Uterine smooth muscle cell (primary cell): ENCODE measurements at places on chromosomes 11 and 22. TPM values are rescaled to one million over a fixed set of nuclear protein-coding genes. Genes with fewer than 3 reads are reported as not detected.

The MPZL3 gene
- 0.62 and 1.8 TPM in 2 replicates for total RNA-seq

The PHLDB1 gene
- 50.1 and 58.6 TPM in 2 replicates for total RNA-seq

The FOLR2 gene
- not detected in 2 replicates for total RNA-seq

The NCAM1 gene
- 32.4 and 35.1 TPM in 2 replicates for total RNA-seq

The DAGLA gene
- 3.5 and 3.8 TPM in 2 replicates for total RNA-seq

The TPBGL gene
- total RNA-seq, result 0.11 TPM in 1 of 2 replicates, not detected in the other

The MAPK11 gene
- total RNA-seq, result 7.4 and 8.6 TPM in 2 replicates
